ENCODE measurements at places on chromosomes 5 and 9.
A peak's percentile ranks its signal among the peaks of the same experiment; 100 is the strongest.

DNA sequence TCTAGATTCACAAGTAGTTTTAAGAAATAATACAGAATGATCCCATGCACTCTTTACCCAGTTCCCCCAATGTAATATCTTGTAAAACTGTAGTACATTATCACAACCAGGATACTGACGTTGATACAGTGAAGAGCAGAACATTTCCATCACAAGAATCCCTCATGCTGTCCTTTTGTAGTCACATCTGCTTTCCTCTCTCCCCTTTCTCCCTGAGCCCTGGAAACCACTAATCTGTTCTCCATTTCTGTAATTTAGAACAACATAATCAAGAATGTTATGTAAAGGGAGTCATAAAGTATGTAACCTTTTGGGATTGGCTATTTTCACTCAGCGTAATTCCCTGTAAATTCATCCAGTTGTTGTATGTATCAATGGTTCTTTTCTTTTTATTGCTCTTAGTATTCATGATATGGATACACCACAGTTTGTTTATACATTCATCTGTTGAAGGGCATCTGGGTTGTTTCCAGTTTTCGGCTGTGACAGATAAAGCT, 61.1 kb downstream of the ERCC6L2 start:
- DNase-seq = no peak

DNA sequence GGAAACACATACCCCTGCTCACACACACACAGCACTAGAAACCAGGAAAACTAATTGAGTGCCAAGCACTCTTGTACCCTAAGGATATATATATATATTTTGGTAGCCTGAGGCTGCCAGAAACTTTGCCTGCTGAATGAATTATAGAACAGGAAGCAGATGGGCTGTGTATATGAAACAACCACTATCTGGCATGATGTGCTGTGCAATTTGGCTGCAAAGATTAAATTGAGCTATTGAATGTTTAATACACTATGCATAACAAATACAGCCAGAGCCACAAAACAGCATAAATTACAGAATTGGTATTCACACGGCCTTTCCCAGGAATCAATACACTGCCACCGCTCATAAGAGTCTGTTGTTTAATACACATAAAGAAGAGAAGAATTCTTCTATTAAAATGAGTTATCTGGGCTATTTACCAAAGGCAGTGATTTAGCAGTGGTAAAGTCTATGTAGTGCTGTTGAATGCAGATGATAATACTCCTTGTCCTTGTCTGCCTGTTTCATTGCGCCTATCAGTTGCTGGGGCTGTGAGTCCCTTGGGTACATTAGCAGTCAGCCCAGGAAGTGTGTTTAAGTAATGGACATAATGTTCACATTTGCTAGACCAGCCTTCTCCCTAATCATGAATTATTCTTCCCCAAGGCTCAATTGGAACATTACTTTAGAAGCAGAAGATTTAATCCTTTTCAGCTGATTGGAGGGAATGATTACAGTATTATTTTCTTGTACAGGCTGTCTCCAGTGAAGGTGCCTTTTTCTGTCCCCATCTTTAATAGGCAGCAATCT, 294.3 kb downstream of the TLE1 start:
- no peak for DNase-seq

- no peak for DNase-seq
These were observed 35.0 kb downstream of the RANBP17 start for GRCh38 chr5:170896779-170897178.

GRCh38 chr5:18091758-18092157, 457.5 kb downstream of the TAF11L14 start:
- no peak for DNase-seq

DNA sequence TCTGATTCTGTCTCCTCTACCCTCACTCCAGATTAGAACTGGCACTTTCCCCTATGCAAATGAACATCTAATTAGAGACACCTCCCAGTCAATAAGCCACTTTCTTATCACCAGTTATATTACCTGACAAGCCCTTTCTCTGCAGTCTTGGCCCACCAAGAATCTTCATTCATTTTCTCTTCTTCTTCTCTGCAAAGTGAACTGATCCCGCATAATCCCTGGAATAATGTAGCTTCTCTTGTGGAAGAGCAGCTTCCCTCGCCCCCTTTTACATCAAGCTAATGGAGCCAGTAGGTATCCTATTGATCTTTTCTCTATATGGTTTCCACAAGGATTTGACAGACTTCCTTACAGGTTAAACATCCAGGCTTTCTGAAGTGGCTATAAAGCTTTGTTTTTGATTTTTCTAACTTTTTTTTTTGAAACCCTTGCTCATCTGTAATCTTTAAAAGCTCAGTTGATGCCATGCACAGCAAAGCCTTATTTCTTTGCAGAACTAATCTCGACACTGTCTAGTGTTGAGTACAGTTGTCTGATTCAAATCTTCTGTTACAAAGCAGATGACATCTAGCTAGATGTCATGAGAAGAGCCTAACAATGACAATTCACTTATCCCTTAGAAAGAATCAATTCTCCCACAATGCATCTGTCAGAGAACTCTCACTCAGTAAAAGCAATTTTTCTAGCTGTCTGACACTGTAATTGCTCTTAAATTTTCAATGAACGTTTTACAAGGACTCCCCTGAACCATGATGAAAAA, 281.4 kb downstream of the ISL1 start:
- no peak for DNase-seq

- DNase-seq = no peak
These were observed 50.4 kb downstream of the RASGRF2 start for GRCh38 chr5:81010336-81011169.

DNA sequence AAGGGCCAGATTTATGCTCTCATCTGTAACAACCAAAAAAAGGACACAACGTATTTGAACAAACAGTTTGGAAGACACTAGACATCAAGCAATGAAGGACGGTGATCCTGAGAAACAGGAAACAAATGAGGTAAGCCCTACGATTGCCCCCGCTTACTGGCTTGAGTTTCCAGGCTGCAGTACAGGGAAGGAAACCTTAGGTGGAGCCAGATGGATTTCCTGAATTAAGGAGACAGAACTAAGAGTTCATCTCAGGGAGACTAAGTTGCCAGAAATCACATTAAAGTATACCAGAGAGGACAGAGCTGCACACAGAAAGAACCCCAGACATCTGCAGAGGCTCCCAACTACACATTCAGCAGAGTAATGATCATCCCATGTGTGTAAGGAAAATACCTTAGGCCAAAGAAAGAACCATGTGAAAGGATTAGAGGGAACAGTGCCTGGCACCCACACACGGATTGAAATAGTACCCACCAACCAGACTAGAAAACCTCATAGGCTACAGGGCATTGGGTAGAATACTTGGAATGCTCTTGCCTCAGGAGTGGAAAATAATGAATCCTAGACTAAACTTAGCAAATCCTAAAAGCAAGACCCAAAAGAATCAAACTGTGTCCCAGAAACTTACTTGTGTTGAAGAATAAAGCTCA, 99.3 kb upstream of the NIPBL start:
- DNase-seq = peak; percentile 19

DNA sequence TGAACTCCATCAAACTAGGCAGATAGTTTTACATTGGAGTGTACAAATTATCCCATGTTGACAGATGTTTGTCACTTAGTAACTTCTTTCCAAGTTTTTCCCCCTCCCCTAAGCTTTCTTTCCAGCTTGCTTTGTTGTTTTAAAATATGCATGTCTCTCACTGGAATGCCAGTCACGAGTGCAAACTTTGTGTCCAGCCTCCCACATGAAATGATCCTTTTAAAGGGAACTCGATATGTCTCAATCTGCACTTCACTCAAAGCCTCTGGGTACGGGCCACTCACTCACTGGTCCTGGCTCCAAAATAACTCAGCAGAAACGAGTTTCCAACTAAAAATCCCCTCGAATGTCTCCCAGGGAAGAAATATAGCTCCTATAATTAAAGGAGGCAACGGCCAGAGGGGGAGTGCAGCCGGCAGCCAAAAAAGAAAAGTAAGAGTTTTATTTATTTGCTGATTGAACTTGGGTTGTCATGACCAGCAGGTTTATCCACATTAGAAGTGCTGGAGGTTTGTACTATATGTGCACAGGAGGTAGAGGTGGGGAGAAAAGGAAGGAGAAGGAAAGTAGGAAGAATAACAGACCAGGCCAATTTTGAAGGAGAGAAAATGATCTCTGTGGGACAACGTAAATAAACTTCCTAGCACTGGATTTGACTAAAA, 17.5 kb downstream of the NR2F1 start:
- no peak for DNase-seq

DNA sequence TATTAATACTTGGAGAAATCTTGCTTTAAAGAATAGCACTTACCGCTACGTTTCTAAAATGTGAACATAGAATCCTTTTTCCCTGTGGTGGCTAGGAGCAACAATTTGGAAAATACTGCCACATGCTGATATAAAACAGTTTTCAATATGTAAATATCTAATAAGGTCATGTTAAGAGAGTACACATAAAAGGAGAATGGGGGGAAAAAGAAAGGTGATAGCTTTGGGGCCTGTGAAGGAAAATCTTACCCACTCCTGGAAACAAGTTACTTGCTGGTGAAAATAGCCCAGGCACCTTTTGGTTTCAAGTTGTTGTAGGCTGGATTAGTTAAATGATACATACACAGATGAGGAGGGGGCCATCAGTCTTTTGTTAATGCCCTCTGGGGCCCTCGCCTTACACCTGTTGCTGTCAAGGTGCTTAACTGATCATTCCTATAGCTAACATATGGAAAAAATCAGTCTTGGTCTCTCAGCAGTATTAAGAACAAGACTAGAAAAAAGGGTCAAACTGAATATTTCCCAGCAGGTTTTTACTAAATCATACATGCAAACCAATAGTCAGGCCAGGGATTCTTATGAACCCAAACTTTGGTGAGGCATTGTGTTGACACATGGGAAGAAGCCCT, 24.1 kb downstream of the FYB1 start:
- DNase-seq = no peak

GRCh38 chr5:73938280-73938937, 312.4 kb downstream of the ARHGEF28 start:
- peak; percentile 98 for DNase-seq

- no peak for DNase-seq
These were observed 10.3 kb upstream of the FBXL7 start for GRCh38 chr5:15489571-15490235.

DNA sequence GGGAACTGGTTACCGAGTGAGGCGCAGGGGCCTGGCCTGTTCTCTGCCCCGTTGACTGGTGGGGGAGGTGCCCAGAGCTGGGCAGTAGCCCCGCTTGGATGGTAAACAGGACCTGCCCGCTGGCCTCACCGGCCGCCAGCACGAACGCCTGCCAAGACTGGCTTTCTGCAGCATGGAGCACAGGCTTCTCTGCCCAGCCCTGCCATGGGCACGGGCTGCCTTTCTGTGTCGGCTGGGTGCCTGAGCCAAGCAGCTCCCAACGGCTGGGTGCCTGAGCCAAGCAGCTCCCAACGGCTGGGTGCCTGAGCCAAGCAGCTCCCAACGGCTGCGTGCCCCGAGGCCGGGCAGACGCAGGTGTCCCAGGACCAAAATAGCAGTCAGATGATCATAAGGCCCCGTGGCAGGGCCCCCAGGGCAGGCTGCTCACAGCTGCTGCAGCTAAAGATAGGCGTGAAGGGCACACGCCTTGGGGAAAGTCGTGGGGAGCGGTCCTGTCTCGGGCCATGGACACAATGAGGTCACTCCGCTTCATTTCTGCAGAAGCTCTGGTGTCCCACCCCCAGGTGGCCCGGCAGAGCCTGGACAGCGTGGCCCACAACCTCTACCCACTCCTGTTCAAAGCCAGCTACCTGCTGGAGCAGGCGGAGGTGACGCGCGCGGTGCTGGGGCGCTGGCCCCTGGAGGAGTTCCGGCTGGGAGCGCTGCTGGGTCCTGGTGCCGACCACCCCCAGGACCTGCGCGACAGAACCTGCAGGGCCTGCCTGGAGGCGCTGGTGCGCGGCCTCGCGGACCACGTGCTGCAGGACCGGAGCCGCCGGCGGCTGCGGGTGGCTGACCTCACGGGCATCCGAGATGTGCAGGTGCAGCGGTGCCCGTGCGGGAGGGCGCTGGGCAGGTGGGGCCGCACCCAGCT, at the start of gene LRRC14B:
LRRC14B (plus strand) TSS at position 460 of the 913 bp plus-strand sequence; CDS start at position 504, 44 bp downstream.
- DNase-seq = no peak

DNA sequence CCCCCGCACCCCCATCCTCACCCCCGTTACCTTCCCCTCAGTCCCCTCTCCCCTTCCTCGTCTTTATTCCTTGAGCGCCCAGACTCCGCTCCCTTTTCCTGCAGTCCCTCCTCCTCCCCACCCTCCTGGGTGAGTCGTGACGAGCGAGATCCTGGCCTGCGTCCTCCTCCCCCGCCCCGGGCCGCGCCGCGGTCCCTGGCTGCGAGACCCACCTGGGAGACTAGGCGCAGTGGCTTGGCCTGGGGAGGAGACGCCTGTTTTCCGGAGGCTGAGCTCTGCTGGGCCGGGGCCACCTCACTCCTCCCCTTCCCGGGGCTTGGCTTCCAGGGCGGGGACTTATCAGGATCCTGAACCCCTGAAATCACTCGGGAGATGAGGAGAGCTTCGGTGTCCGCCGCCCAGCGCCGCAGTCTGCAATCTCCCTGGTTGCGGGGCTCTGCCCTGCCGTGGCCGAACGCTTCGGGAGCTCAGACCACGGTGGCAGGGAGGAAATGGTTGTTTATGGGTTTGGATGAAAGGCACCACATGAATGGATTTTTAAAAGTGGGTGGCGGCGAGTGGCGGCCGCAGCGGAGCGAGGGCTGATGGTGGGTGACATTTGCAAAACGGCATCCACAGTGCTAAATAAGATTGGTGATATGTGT, 984 bp downstream of the STXBP1 start:
- peak; percentile 73 for DNase-seq

DNA sequence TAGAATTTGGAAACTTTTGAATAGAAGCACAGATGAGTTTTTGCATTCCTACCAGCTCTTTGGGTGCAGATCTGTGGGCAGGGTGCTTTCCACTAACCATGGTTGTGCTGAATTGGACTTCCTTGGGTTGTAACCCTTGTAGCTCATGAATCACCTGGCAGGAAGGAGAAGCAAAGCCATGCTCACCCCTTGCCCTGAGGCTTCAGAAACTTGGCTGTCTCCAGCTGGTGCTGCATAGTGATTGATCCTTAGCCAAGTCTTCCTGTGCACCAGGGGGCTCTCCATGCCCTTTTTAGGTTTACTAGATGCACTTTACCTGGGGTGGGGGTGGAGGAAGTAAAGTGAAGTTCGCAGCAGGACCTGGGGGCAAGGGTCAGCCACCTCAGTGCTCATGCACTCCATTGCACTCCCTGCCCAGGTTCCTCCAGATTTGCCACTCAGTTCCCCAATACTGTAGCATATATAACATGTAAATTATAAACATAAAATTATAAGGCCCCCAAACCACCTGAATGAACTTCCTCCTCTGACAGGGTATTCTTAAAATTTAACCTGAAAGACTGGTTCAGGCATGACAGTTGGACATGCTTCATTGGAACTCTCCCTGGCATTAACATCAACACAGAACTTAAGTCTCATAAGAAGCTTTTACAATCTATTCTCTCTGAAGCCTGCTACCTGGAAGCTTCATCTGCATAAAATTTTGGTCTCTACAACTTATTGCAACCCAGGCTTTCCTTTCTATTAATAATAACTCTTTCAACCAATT, 25.8 kb upstream of the IFNA14 start:
- no peak for DNase-seq
